ENCODE measurements at places on chromosomes 7 and 10.

DNA sequence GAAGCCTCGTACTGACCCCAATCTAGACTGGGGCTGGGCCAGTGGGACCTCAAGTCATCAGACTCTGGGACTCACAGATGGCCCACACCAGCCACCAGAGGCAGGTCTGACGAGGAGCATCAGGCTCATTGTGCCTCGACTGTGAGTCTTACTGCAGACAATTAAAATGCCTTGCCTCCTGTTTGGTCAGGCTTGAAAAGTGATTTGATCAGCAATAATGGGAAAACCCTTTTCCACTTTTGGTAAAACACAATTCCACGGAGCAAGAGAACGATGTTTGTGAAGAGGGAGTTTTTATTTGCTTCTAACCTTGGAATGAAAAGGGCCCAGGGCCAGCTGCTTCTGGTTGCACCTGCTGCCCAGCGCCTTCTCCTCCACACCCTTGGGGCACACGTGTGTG is 43.9 kb downstream of the C10orf143 start:
- no peak for DNase-seq

DNA sequence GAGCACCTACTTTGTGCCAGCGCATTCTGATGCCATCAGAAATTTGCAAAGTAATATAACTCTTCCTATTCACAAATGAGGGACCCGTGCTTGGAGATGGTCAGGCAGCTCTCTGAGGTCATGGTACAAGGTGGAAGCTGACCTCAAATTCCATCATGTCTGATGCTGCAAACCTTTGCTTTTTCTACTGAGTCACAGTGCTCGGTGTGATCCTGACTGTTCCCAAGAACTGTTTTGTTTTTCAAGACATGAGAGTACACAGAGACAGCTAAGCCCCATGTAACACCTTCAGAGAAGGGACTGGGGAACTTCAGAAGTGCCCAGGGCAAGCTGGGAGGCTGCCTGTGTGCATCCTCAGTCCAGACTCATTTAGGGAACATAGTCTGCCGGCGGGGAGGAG is 111.3 kb downstream of the FRMD4A start:
- DNase-seq: no peak

- no peak for DNase-seq
Observed at GRCh38 chr7:147044941-147045340, 928.3 kb downstream of the CNTNAP2 start.

DNA sequence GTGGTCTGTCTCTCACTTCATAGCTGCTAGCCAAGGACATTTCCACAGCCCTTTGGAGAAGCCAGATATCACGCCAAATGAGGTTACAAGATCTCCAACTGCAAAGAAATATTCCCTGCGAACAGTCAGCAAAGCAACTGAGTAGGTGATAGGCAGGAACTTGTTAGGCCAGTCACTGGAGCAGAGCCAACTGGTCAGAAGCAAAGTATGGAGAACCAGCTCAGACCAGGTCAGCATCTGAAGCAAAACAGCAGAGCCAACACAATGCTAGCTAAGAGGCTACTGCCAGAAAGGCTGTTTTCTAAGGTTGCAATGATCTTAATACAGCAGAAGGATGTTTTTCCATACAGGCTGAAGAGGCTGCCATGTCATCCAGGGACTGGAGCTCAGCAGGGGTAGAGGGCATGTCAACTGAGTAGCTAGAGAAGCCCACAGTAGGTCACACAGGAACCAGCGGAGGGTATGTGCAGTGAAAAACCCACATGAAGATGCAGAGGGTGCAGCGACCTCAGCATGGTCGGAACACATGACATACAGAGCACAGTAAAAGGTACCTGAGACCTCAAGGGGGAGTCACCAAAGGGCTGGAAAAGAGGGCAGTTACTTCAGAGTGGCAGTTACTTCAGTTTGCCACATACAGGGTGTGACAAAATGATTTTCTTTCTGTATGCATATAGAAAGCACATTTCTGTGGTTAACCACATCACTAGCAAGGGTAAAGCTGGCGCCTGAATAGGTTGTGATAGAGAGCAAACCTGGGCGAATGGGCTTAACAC is 8.9 kb downstream of the SEC31B start:
- DNase-seq: no peak

DNA sequence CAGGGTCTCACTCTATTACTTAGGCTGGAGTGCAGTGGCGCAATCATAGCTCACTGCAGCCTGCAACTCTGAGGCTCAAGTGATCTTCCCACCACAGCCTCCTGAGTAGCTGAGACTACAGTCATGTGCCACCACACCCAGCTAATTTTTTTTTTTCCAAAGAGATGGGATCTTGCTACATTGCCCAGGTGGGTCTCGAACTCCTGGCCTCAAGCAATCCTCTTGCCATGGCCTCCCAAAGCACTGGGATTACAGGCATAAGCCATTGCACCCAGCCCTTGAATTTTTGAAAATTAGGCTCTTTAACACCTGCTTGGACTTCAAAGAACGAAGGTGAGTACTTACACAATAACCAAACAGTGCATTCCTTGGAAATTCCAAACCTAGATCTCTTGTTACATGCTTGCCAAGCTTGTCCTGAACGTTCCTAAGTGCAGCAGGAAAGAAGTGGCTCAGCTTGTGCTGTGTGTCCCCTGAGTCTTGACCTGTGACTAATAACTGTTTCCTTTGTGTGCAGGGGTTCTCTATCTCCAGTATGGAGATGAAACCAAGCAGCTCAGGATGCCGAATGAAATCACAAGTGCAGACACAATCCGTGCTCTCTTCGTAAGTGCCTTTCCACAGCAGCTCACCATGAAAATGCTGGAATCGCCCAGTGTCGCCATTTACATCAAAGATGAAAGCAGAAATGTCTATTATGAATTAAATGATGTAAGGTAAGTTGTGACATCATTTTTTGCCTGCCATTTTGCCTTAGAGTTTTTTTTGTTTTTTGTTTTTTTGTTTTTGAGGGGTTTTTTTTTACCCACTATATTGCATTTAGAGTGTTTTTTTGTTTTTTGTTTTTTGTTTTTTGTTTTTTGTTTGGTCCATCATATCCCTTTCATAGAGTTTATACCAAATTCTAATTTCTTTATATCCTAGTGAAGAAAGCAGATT is 223.8 kb downstream of the KIAA1217 start:
- DNase-seq: no peak

DNA sequence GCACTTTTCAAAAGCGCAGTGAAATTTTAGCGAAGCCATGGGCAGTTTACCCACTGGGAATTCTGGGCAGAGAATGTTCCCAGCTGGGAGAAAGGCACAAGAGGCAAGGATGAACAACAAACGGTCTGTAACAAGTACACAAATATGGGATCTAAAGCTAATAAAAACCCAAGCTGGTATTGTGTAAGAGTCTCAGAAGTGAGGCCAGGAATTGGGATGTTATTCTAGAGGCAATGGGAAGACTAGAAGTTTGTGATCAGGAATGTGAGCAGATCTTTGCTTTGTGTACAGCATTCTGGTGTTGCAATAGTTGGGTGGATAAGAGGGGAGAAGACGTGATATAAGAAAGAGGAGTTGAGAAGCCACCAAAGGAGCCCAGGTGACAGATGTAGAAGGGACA is 15.0 kb downstream of the FZD9 start:
- no peak for DNase-seq

- no peak for DNase-seq
Observed at GRCh38 chr7:44894888-44895580, 9.7 kb upstream of the PURB start.

- no peak for DNase-seq
Observed at GRCh38 chr7:135077642-135078041, 70.2 kb upstream of the TMEM140 start.

DNA sequence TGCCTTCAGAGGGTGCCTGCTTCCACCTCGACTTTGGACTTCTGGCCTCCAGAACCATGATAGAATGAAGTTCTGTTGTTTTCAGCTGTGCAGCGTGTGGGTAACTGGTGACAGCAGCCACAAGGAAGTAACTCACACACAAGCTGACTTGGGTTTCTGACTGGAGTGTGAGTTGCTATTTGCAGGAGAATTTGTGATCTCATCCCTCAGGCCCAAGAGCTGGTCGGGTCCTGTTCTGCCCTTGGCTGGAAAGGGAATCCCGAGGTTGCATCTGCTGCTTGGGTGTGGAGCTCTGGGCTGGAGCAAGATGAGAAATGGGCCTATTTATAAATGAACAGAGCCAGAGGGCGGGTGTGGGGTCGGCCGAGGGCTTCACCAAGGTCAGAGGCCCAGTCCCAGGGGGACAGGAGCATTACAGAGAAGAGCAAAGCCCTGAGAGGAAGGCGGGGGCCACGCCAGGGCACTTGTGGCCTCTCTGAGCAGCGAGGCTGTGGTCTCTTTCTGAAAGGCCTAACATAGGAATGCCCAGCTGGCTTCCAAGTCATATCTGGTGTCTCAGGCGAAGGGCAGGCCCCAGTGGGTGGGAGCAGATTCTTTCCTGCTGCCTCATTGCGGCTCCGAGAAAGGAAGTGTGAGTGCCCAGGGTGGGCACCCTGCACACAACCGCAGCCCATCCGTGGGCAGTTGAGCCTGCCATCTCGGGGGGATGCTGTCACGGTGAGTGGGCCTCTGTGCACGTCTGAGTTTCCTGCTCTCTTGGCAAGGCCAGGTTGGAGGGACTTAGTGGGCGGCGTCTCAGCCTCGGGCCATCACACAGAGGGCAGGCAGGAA is 26.5 kb upstream of the C10orf71 start:
- no peak for DNase-seq

- DNase-seq: no peak
Observed at GRCh38 chr10:110067960-110068770, 60.4 kb downstream of the ADD3 start.

DNA sequence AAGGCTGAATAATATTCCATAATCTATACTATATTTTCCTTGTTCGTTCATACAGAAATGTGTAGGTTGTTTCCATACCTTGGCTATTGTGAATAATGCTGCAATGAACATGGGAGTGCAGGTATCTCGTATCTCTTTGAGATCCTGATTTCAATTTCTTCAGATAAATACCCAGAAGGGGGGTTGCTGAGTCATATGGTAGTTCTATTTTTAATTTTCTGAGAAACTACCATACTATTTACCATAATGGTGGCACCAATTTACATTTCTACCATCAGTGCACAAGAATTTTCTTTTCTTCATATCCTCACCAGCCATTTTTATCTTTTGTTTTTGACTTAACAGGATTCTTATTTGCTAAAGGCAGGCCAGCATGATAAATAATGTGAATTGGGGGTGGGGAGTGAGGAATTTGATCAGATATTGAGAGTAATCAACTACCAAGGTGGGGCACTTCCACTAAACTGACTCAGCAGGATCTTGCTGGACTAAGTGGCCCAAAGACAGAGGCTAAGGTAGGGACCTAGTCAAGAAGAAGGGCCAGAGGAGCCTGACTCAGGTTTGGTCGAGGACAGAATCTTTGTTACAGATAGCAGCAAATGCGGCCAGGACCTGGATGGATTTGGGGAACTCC is 21.5 kb upstream of the CCSER2 start:
- no peak for DNase-seq

- DNase-seq: no peak
Observed at GRCh38 chr10:26840938-26841732, 19.6 kb downstream of the ABI1 start.

GRCh38 chr10:128069351-128070051 is 56.7 kb downstream of the MKI67 start:
- no peak for DNase-seq

DNA sequence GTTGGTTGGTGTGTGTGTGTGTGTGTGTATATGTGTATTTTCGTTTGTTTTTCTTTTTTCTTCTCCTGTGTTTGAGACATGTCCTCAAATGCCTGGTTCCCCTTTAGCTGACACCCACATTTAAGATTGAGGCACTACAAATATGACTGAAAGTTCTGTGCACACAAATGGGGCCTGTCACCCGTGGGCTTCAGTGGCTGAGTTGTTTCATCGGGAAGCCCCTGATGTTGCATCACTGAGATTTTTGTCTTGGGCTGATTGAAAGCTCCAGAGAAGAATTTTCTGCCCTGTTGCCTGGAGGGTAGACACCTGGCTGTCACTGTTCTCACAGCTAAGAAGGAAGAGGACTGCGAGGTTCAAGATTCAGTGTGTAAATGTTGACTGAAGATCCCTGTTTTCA is 283.8 kb upstream of the C7orf33 start:
- DNase-seq: no peak

- DNase-seq: no peak
Observed at GRCh38 chr7:11541330-11541729, 290.7 kb downstream of the THSD7A start.

DNA sequence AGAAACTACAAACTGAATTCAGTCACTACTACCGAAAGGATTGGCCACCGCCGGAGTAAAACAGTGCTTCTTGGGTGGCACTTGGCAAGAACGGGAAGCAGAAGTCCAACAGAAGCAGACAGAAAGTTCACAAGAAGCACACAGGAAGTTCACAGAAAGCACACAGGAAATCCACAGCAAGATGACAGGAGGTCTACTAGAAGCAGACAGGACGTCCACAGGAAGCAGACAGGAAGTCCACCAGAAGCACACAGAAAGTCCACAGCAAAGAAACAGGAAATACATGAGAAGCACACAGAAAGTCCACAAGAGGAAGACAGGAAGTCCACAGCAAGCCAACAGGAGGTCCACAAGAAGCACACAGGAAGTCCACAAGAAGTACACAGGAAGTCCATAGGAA is 399.2 kb upstream of the AUTS2 start:
- DNase-seq: no peak

GRCh38 chr7:101951757-101952156 is 134.3 kb downstream of the CUX1 start:
- no peak for DNase-seq

GRCh38 chr7:48299580-48300169 is 128.4 kb downstream of the ABCA13 start:
- DNase-seq: peak; percentile 13

- DNase-seq: no peak
Observed at GRCh38 chr10:27783660-27784059, 38.0 kb upstream of the MKX start.

DNA sequence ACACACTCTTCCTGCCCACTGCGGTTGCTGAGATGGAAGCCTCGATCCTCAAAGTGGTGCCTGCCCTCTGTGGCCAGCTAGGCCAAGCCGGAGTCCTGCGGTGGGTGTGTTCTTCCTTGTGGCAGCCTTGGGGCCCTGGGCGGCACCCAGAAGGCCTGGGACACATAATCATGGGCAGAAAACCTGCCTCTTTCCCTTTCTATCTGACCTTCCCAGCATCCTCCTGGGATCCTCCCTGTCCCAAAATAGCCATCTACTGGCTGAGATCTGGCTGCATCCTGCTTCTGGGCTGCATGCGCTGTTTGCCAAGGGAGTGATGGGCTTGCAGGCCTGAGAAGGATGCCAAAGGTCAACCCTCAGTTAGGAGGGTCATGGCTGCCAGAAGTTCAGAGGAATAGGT is 23.9 kb downstream of the COL13A1 start:
- DNase-seq: no peak

GRCh38 chr10:124661660-124662180 is 82.5 kb downstream of the FAM53B start:
- no peak for DNase-seq

Data from iPS DF 6.9 (cell line).